ENCODE measurements at places on chromosomes 2 and 18.

DNA sequence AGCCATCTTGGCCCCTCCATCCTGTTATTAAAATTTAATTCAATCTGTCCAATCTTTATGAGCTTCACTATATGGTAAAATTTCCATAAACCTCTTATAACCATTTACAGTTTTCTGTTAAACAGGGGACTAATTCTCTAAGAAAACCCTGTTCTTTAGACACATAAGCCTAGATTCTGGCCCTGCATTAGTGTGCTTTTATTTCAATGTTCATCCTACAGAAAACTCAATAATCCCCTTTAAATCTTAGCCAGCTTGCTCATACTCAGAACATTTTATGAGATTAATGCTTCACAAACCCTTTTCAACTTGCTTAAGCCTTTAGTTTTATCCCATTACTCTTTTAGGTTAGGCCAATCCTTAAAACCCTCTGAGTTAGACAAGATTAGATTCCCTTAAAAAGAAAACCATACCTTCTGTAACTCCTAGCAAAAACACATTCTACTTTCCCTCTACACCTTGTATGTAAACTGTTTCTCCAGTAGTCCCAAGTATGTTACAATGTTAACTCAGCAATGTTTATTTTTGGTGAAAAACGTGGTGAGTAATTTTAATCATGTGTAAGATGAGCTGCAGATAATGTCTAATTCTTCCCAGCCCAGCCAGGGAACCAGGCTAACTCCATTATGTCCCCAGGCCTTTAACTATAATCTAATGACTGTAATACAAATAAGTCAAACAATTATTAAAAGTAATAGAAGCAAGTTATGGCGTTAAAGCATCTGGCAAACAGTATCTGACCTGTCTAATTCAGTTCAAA lies 1953.4 kb upstream of the LRRTM1 start:
- DNase-seq: no peak

GRCh38 chr2:231961349-231962166 lies at the start of gene DIS3L2:
Gene DIS3L2, plus strand, starts transcription at chr2:231961713. Its CDS starts 53,215 bp downstream, at chr2:232014928.
- peak; percentile 70 for DNase-seq

DNA sequence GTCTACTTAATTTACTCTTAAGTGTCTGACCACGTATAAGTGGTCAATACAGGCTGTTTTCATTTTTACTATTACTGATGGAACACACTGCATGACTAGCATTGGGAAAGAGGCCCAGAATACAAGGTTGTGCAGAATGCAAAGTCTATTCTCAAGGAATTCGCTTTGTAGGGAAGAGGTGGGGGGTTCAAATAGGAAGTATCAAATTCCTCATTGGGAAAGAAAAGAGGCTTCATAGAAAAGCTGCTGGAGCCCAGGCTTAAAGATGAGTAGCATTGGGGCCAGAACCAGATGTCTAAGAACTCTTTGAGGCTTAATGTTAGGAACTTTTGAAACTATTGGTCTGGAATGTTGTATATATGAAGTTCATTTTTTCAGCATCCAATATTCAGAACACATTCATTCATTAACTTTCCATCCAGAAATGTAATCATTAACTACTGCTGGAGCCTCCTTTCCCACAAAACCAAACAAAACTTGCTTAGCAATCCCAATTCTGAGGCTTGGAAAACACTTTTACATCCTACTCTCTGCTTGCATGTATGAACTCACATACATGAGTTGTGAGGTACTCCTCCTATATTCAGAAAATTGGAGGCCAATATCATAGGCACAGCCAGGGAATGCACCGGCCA lies 994 bp upstream of the LRATD1 start:
- no peak for DNase-seq

- no peak for DNase-seq
These were observed 1015.1 kb upstream of the PIK3C3 start for GRCh38 chr18:40939656-40940515.

DNA sequence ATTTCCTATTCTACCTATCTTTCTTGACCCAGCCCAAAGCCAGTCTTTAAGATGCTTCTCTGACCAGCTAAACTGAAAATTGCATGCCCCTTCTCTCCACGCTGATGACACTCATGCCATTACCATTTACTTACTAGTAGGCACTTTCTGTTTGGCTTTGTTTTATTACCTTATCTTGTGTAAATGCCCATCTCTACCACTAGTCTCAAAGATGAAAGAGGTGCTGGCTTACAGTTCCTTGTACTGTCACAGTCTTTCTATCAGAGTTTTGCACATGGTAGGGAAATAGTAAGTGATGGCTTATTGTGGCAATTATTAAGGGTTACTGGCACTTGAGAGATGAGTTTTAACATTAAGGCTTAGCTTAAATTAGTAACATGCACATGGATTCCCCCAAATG lies 352.1 kb downstream of the RBM43 start:
- DNase-seq: no peak

- no peak for DNase-seq
These were observed 276.2 kb downstream of the CELF4 start for GRCh38 chr18:37289423-37289822.

DNA sequence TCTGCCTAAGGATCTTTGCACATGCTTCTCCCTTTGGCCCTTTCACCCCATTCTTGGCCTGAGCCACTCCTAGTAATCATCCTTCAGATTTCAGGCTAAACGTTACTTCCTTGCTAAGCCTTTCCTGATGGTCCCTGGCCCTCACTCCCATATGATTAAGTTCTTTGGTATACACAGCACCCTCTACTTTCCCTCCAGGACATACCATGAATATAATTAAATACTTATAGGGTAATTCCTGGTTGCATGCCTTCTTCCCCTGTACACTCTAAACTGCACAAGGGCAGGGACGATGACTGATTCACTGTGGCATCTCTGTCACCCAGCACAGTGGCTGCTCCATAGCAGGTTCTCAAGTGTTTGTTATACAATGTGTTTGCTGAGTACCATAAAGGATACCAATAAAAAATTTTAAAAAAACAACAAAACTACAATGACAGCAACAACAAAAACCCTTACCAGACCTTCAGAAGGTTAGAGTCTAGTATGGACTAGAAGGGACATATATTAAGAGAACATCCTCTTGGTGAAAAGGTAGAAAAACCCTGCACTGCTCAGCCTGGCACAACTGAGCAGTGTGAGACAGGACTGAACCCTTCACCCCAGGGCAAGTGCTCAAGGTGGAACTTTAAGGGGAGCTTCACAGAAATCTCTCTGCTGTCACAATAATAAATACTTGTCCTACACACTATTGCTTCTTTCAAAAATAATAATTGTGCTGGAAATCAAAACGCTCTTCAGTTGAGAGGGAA lies 76.2 kb downstream of the AAK1 start:
- no peak for DNase-seq

DNA sequence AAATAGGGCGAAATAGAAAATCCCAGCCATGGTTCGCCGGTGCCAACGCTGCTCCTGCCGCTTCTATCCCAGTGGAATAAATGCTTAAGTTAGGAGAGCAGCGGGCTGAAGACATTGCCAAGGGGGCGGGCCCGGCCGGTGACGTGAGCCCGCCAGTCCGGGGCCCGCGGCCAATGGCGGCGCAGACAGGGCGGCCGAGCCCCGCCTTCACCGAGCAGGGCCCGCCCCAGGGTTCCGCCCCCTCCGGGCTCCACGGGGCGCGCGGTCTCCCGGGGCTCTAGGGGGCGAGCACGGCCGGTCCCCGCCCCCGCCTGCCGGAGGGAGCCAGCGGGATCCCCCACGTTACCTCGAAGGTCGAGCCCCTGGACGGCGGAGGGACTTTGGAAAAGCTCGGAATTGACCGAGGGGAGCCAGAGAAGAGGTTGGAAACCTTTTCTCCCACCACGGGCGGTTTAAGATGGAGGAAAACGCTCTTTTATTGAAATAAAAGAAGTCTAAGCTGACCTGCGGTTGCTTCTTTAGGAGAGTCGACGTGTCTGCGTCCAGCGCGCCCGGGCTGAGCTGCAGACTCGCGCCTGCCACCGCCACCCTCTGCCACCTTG lies at the start of gene EPHA4:
Gene EPHA4, minus strand, starts transcription at position 86 of the 602 bp plus-strand sequence. Its CDS starts 56 bp downstream, at position 30.
- peak; percentile 87 for DNase-seq

DNA sequence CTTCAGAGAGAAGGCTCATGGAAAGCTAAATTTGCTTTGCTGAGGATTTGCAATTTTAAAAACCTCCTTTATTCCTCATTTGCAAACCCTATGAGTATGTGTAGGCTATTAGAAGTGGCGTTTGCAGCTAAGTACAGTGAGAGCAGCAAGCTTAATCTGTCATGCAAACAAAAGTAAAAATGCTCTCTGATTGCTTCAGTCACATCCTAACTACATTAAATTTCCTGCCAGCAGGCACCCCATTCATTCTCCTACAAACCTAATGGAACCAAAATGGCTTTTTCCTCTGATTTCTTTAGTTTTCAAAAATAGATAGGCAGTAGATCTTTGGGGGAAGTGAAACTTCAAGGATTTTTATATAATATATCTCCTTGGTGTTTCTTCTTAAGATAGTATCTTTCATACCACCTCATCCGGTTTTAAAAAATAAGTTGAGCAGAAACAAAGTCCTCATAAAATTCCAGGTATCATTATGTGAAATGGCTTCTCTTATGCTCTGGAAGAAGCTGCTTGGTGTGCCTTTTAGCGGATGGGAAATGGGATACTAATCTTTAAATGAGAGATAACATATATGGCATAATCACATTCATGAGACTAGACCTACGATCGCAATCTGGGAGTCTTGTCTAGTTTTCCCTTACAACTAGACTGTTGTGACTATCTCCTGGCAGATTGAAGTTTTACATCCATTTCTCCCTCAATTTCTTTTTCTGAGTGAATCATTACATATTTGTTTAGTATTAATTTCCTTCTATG lies 49.1 kb downstream of the CLIP4 start:
- DNase-seq: no peak

GRCh38 chr2:215888680-215889079 lies 124.7 kb downstream of the MREG start:
- DNase-seq: no peak
